ENCODE measurements at places on chromosomes 5 and 9. TPM values are rescaled to one million over a fixed set of nuclear protein-coding genes. Genes with fewer than 3 reads are reported as not detected.

The CAPSL gene
- not detected for total RNA-seq

The CKMT2 gene
- 61.7 TPM for total RNA-seq

GRCh38 chr5:5592541-5592940, 170.1 kb downstream of the ICE1 start:
- DNase-seq, result no peak

DNA sequence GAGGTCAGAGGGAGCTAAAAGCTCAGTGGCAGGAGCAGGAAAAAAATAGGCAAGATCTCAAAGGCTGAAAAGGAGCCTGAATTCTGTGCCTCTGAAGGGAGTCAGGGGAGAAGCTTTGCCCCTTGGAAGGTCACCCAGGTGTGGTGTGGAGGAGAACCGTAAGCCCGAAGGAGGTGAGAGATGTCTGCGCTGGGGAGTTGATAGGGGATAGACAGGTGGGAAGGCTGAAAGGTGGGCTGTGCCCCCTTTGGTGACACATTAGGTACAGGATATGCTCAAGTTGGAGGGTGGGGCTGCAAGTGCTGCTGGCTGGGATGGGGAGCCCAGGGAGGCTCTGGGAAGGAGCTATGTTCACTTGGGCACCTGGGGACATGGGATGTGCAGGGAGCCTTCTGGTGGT, 217.7 kb downstream of the PAX5 start:
- no peak for DNase-seq

- DNase-seq, result no peak
Observed at GRCh38 chr9:137303893-137304382, 1.9 kb upstream of the NRARP start.

GRCh38 chr5:131379723-131380122, 115.9 kb downstream of the CDC42SE2 start:
- DNase-seq, result peak; percentile 27

- no peak for DNase-seq
Observed at GRCh38 chr9:124308606-124309491, 51.1 kb downstream of the NEK6 start.

The HMCN2 gene
- total RNA-seq, result 1.8 TPM
